ENCODE measurements at places on chromosomes 2 and 18.

GRCh38 chr18:7452331-7452730 lies 114.8 kb upstream of the PTPRM start:
- peak; percentile 35 for DNase-seq

- no peak for DNase-seq
Measured at GRCh38 chr2:240563951-240564560, 3.9 kb downstream of the DUSP28 start.

- no peak for DNase-seq
Measured at GRCh38 chr2:158600155-158600802, 143.5 kb downstream of the PKP4 start.

GRCh38 chr18:75125382-75126331 lies 83.3 kb downstream of the PTGR3 start:
- DNase-seq: no peak

- DNase-seq: peak; percentile 56
Measured at GRCh38 chr2:33497221-33497650, 20.8 kb downstream of the RASGRP3 start.

GRCh38 chr2:6995391-6996097 lies 78.3 kb downstream of the RNF144A start:
- no peak for DNase-seq

- DNase-seq: no peak
Measured at GRCh38 chr2:49796266-49796665, 642.0 kb upstream of the FSHR start.

DNA sequence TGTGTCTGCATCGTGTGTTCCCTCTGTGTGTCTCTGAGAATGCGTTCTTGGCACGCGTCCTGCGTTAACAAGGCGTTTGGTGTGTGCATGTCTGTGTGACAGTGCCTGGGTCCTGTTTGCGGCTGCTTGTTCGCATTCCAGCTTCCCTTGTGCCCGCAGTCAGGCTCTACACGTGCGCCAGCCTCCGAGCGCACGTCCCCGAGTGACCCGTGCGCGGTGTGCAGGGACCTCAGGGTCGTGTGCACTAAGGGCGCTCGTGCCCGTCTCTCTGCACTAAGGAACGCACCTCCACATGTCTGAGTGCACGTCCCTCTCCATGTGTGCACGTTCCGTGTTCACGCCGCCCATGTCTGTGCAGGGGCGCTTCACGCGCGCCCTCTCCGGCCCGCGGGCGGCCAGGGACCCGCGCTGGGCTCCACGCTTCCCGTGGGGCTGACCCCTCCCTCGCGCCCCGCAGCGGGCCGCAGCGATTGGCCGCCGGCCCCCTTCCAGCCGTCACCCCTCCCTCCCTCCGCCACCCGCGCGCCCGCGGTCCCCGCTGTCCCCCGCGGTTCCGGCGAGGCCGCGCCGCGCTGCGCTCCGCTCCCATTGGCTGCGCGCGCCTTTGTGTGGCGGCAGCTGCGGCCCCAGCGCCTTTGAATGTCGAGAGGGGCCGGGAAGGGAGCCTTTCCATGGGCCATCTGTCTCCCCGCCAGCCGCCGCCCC lies 229.4 kb downstream of the HAUS1 start:
- DNase-seq: no peak

GRCh38 chr2:177164131-177164530 lies 48.5 kb upstream of the HNRNPA3 start:
- DNase-seq: no peak

- peak; percentile 8 for DNase-seq
Measured at GRCh38 chr2:60366135-60366712, 187.2 kb downstream of the BCL11A start.

GRCh38 chr2:109341355-109342255 lies 212.6 kb downstream of the SH3RF3 start:
- no peak for DNase-seq

DNA sequence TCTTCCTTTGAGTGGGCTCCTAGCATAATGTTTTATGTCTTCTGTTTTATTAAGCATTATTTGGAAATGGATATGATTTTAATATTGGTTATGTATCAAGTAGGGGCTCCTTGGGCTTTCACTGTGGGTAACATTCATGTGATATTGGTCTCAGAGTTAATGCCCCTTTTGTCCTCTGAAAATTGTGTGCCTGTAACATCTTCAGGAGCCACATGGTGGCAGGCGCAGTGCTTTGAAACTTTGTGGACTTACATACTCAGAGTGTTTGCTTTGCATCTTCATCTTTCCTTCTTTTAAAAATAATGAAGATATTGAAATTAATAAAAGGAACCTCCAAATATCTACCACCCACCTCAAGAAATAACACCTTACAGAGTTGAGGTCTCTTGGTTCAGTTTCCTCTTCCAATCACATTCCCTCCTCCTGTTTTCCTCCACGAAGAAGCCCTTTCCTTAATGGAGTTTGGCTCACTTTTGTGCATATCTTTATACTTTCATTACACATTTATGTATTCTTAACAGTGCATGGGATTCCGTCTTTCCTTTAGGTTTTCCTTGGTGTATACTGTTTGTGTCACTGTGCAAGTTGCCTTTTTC lies 73.5 kb downstream of the LIMS1 start:
- DNase-seq: peak; percentile 78

DNA sequence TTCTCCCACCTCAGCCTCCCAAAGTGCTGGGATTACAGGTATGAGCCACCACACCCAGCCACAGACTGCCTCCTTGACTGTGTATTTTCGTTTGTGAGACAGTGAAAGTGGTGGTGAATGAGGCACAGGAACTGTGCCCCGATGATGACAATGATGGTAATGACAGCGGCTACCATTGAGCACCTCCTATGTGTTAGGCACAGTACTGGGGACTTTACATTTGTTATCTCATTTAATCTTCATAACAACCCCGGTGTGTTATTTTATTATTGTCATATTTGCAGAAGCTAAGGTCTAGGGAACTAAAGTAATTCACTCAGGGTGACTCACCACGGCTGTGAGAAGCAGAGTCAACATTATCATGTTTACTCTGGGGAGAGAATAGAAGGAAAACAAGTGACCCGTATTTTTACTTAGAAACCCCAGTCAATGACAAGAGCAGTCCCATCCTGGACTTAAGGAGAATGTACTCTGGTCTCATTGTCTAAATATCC lies 77.6 kb upstream of the ALPP start:
- no peak for DNase-seq

DNA sequence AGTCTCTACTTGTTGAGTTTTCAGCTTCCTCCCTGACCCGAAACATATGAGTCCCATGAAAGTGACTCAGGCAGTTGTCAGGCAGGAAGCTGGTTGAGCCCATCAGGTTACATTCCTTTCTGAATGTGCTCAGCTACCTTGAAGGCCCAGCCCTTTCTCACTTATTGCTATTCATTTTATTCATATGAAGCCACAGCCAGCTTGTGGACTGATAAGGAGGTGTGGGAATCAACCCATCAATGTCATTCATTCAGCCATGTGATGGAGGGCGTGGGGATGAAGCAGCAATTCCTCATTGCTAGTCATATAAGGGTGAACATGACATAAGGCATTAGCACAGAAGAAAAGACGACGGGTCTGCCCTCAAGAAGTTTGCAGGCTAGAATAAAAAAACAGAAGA lies 5.3 kb upstream of the VPS4B start:
- peak; percentile 87 for DNase-seq

DNA sequence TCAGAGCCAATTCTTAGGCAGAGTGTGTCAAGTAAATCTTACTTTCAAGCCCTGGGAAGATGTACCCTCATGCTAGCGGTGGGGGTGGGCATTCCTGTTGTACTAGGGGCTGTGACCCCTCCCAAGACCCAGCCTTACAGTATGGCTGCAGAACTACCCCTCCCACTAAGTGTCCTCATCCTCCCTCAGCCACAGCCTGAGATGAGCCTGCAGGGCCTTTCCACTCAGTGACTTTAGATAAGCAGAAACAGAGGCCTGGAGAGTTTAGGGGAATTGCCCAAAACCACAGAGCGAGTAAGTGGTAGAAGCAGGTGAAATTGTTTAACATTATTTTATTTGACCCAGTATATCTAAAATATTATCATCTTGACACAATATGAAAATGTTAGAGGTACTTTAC lies 36.6 kb downstream of the TTC32 start:
- DNase-seq: peak; percentile 69

DNA sequence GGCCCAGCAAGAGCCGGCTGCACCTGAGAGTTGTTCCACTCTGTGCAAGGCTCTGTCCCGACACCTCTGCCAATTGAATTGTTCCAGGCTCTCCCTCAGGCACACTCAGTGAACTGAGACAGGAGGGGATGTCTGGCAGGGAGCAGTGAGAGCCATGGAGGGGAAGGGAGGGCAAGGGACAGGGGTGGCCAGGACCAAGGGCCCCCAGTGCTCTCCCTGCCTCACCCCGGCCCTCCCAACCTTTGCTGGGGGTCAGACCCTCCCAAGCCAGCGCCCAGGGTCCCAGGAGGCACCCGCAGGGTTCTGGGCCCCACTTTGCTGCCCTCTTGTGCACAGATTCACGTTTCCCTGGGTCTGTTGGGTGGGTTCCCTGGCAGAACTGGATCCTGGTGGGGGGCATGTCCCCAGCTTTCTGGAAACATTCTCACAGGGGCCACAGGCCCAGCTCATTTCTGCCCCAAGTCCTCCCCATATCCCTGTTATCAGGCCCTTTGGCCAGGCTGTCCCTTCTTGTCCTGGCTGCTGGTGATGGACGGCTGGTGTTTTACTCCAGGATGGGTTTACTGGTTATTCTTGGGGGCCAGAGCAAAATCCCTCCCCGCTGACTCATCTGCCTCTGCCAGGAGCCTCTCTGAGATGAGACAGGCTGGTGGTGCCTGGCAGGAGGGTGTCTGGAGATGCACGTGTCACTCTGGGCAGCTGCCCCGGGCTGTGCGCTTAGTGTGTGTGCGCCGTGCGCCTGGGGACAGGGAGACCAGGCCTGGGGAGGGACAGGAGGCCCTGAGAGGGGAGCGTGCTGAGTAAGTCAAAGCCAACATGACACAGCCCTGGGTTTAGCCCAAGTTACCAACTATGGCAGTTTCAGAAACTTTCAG lies 136.5 kb upstream of the CTDP1 start:
- DNase-seq: no peak

GRCh38 chr2:110101280-110101844 lies 14.3 kb downstream of the MALL start:
- DNase-seq: peak; percentile 54
